ENCODE measurements at places on chromosomes 13 and 19.

DNA sequence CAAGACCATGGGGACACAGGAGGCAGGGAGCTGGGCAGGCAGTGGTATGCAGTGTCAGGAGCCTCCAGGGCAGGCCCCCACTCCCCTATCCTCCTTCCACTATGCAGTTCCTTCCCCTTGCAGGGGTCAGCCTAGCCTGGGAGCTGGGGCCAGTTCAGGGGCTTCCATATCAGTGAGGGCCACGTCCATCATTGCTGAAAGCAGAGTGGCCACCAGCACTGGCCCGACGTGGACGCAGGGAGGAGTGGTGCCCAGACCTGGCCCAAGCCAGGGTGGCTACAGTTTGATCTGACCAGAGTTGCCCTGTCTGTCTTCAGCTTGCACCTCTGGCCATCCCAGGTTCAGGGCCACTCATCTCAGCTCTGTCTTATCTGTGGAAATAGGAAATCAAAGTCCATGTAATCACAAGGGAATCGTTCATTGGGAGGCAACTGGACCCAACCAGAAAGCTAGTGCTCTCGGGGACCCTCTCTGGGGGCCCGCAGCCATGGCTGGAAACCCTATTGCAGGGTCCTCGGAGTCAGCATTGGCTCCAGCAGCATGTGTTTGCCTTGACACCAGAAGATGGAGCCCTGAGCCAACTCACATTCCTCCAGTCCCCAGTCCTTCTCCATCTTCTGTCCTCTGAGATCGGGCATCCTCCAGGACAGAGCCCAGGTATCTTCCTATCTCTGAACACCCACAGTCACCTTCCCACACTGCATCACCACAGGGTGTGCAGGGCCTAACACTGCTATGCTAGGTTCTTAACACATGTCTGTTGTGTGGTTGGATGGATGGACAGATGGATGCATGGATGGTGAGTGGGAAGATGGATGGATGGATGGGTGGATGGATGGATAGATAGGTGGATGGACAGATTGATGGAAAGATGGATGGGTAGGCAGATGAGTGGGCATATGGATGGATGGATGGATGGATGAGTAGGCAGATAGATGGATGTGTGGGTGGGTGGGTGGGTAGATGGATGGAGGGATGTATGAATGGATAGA, 75.7 kb upstream of the KCTD15 start:
- no peak for DNase-seq

DNA sequence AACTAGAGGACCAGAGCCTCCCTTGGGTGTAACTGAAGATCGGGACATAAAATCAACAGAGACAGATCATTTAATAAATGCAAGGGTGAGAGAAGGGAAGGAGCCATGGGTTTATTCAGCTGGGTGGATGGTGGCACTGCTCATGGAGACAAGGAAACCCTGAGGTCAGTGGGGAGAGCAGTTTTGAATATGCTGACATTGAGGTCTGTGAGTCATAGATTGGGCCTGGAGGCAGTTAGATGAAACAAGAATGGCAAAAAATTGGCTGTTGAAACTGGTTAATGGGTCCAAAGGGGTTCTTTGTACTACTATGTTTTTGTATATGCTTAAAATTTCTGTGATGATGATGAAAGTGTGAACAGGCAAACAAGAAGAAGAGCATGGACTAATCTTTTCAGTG, 5.1 kb upstream of the GTF3A start:
- DNase-seq = no peak

DNA sequence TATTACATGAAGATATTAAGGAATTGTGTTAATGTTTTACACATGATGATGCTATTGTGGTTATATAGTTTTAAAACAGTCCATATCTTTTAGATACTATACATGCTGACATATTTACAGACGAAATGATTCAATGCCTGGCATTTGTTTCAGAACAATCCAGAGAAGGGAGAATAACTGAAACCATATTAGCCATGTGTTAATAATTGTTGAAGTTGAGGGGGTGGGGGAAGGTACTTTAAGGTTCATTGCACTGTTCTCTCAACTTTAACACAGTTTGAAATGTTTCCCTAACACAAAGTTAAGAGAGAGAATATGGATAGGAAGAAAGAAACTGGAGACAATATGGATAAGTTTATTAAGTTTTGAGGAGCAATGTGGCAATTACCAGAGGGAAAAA, 5.8 kb downstream of the CRYL1 start:
- peak; percentile 54 for DNase-seq

- no peak for DNase-seq
Observed at GRCh38 chr13:49326222-49326917, 78.6 kb downstream of the CDADC1 start.

DNA sequence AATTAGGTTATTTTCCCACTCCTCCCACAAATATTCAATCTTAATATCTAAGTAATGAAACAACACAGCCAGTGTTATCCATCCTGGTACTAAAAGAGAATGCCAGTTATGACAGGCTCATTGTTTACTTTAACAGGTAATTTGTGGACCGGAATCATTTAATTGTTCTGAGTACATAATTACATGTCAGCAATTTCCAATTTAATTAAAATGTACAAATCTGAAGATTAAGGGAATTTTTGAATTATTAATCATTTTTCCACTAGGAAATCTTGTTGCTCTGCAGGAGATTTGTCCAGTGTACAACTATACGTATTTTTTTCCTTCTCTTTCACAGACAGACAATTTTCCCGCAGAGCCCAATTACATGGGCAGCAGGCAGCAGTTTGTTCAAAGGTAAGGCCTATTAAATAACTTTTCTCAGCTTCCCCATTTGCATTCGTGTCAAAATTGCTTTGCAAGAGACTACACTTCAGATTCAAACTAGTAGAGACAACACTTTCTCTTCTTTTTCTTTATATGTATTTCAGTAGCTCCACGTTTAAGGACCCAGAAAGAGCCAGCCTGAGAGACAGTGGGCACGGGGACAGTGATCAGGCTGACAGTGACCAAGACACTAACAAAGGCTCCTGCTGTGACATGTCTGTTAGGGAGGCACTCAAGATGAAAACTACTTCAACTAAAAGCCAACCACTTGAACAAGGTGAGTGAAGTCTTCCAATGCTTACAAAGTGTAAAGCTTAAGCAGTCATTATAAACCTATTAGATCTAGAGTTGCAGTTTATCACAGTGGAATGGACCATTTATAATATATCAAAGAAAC, 34.8 kb downstream of the PCDH17 start:
- DNase-seq = no peak
